ENCODE measurements at places on chromosomes 7 and 10.

- DNase-seq: no peak
Measured at GRCh38 chr7:122070834-122071233, 73.2 kb downstream of the AASS start.

DNA sequence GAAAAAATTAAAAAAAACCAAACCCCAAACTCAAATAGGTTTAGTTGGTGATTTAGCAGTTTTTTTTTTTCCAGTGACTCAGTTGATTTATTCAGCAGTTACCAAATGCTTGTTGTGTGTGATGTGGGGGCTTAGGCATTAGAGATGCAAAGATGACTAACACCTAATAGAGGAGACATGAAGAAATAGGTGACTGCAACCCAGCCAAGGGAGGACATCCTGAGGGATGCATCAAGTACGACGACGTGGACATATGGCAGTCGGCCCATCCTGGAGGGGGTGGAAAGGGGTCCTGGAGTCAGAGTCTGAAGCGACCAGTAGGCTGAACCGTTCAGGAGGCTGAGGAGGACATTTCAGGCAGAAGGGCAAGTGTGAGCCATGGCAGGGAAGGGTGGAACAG is 35.5 kb downstream of the LRMDA start:
- no peak for DNase-seq

DNA sequence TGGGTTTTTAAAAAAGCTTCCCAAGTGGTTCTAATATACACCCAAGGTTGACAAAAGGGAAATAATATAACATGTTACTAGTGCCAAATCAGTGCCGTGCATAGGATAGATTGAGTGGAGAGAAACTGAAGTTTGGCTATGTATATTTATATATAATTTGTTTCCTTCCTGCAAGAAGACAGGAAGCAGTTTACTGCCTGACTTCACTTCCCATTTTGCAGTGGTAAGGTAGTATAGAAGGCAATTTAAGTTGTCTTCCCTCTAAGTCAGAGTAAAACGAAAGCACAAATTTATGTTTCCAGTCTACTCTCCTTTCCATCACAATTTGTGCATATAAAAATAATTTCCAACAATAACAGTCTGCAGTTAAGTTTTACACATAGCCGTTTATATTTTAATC is 3.4 kb upstream of the HYCC1 start:
- DNase-seq: no peak

- DNase-seq: no peak
Measured at GRCh38 chr7:106270122-106270977, 14.4 kb downstream of the NAMPT start.

DNA sequence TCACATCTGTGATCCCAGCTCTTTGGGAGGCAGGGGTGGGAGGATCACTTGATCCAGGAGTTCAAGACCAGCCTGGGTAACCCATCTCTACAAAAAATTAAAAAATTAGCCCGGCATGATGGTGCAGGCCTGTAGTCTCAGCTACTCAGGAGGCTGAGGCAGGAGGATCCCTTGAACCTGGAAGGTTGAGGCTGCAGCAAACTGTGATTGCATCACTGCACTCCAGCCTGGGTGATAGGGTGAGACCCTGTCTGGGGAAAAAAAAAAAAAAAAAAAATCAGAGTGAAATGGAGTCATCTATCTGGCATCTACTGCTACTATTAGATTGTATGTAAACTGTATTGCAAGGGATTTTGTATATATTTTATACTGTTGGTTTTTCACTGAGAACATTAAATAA is 59.1 kb downstream of the KMT2E start:
- DNase-seq: no peak

DNA sequence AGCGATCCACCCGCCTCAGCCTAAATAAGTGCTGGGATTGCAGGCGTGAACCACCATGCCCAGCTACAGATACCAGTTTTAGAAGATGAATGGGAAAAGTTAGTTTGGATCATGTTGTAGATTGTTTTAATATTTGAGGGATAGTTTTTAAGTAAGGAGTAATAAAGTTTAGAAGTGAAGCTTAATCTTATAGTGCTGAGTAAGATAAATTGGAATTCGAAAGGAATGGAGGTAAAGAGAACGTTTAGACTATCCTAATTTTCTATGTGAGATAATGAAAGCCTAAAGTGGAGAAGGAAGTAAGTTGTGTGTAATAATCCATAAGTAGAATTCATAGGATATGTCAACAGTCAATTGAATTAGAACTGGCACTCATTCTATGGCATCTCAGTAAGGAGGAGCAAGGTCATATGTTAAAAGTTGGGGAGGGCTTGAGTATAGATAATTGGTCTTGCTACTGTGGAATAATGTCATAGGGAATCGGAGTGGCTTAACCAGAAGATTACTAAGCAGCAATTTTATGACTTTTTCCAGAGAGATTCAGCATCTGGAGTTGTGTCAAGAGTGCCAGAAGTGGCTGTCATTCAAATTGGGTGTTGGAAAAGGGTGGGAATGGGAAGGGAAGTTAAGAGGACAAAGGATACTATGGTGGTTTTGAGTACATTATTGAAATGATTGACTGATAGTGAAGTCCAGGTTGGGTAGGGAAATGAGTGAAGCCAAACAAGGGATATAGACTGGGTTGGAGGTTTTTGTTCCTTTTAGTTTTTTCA is 12.1 kb downstream of the TAX1BP1 start:
- DNase-seq: no peak

- no peak for DNase-seq
Measured at GRCh38 chr10:123140983-123141390, 5.2 kb downstream of the HMX3 start.

- peak; percentile 63 for DNase-seq
Measured at GRCh38 chr7:108570146-108570755, 577 bp downstream of the DNAJB9 start.

DNA sequence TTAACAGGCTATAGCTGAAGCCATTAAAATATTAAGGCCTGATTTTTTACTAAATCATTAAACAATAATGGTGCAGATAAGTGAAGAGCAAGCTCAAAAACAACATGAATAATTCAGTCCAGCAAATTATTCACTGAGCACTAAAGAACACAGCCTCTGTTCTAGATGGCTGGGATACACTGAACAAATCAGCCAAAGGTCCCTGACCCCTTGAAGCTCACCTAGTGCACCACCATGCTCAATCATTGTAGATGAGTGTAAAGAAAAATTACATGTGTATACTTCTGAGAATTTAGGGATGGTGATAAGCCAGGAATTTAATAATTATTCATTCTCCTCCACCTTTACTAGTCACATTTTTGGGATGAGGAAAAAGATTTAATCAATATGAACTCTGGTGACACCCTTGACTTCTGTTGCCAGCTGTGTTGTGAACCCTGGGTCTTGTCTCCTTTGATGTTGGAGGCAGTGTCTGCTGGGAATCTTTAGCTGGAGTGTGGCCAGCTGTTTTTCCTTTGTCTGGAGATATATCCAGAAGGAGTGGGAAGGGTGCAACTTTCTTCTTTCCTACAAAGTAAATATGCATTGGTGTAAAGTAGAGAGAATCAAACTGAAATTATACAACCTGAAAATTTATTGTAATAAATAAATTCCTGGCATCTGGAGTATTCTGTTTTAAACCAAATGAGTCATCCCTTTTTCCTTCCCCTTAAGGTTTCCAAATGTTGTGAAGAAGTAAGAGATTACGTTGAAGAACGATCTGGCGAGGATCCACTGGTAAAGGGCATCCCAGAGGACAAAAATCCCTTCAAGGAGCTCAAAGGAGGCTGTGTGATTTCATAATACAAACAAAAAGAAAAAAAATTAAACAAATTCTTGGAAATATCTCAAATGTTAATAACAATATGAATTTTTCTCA is 4.0 kb downstream of the GNGT1 start:
- DNase-seq: no peak

- DNase-seq: peak; percentile 69
Measured at GRCh38 chr7:100887516-100888290, 1.8 kb downstream of the UFSP1 start.

DNA sequence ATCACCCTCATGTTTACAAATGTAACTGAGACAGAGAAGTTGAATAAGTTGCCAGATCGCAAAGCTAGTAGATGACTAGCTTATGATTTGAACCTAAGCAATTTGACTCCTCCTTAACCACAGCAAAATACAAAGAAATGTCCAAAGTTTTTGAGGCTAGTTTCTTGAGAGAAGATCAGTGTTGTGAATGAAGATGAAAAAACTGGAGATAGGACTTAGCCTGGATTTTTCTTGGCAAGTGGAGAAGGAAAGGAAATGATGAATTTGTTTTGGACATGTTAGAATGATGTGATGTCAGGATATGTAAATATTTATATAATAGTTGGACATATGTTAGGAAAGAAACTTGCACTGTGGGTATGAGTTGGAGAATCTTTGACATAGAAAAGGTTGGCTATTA is 149.8 kb downstream of the LSMEM1 start:
- no peak for DNase-seq

GRCh38 chr10:102352066-102352715 is 43.3 kb upstream of the NFKB2 start:
- peak; percentile 85 for DNase-seq

DNA sequence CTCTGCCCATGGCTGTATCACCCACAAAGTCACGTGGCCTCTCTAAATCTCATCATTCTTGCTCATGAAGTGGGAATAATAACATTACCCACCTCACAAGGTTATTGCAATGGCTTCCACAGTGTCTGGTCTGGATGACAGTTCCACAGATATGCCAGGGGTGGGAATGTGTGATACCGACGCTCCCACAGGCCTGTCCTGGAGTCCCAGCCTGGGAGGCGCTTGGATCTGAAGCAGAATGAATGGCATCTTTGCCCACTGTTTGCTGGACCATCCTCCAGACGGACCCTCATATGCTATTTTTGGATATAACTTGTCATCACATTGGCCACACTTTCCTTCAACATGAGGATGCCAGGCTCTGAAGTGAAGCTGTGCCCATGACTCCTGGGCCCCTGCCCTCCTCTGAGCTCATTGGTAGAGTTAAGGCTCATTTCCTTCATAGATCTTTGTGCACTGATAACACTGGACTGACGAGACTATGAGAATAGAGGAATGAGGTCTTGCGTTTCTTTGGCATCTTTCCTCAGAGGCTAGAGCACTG is 279.8 kb upstream of the ZNF32 start:
- no peak for DNase-seq

DNA sequence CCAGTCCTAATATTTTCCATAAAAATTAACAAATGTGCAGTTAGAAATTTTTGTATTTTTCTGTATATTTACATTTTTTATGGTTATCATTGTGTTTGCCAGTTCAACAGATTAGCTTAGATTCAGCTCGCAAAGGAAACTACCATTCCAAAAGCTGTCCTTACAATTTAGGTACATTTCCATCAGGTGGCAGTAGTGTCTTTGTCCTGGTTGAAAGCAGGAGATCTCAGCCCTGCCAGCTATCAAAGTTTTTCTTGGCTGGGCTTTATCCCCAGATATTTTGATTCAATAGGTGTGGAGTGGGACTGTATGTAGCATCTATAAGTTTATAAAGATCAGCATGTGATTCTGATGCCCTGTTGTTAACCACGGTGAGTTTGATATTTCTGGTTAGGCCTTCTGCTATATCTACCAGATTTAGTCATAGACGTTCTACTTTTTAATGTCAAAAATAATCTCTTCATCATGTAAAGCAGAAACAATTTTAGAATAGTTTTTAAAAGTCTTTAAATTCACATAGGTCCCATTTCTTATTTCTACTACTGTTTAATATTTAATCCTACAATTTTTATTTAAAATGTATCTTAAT is 15.5 kb upstream of the ICA1 start:
- DNase-seq: no peak

DNA sequence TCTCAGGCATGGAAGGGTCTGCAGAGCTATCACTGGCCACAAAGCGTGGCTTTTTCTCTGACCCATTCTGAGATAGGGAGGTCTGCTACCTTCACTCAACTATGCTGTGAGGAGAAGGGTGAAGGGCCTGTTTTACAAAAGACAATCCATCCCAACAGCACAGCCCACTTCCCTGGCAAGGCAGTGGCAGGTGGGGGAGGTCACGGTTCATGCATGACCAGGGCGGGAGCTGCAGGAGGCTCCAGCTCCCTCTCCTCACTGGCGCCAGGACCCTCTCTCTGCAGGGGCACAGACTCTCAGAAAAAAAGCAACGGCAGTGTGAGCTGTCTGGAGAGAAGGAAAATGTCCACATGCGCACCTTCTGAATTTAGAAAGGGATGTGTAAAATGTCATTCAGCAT is 28.5 kb downstream of the GRB10 start:
- no peak for DNase-seq

- DNase-seq: no peak
Measured at GRCh38 chr10:93147281-93147680, 73.6 kb downstream of the CYP26A1 start.
